ENCODE measurements at places on chromosomes 16 and 17. TPM values are rescaled to one million over a fixed set of nuclear protein-coding genes. Genes with fewer than 3 reads are reported as not detected.
A peak's percentile ranks its signal among the peaks of the same experiment; 100 is the strongest.

DNA sequence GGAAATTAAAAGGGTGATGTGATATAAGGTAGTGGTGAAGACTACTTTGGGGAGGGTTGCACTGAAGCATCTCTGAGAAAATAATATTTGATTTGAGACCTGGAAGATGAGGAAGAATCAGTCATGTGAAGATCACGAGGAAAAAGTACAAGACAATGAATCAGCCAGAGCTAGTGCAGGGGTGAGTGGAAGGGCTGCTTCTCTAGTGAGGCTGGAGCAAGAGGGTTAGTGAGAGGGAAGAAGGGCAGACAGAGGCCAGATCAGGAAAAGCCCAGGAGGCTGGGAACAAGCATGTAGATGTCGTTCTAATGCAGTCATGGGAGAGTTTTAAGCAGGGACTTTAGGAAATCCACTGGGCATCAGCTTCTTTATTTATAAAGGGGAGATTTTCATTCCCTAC is 504.2 kb upstream of the SALL1 start:
- no peak overlapping the region for H3K4me3 ChIP-seq
- DNase-seq = no peak
- H3K36me3 ChIP-seq = no peaks in the 10 kb centered on the region
- no peaks in the 10 kb centered on the region for H3K27me3 ChIP-seq
- no peak overlapping the region for H3K27ac ChIP-seq
- no peaks in the 10 kb centered on the region for H3K4me1 ChIP-seq

TM4SF5 gene
- total RNA-seq = not detected

KRT31 gene
- total RNA-seq = not detected

- no peaks in the 10 kb centered on the region for H3K27me3 ChIP-seq
- peak overlapping the region; percentile 90 for H3K27ac ChIP-seq
- H3K36me3 ChIP-seq = no peaks in the 10 kb centered on the region
- H3K4me3 ChIP-seq = no peak overlapping the region
These were observed 4.8 kb downstream of the METRNL start for GRCh38 chr17:83084214-83084613.

DNA sequence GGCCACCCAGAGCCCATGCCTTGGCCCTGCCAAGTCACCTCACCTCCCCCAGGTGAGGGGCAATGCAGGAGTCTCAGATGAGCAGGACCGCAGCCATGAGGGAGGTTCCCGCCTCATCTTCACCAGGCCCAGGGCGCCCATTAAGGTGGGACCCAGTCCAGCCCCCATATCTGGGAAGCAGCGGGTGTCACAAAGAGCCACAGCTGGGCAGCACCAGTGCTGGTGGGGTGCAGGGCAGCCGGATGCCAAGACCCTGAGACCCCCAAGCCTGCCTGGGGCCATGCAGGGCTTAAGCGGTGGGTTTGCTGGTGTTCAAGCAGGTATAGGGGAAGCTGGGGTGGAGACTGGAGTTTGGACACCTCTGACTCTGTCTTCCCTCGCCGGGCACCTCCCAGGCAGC is 237.8 kb upstream of the GSE1 start:
- DNase-seq = peak; percentile 43
- H3K27ac ChIP-seq = no peak overlapping the region
- H3K36me3 ChIP-seq = no peaks in the 10 kb centered on the region
- H3K4me3 ChIP-seq = no peak overlapping the region
- peaks cover 26% of the 10 kb centered on the region for H3K4me1 ChIP-seq

- H3K4me3 ChIP-seq = no peak overlapping the region
- H3K27ac ChIP-seq = no peak overlapping the region
- no peaks in the 10 kb centered on the region for H3K27me3 ChIP-seq
- H3K36me3 ChIP-seq = no peaks in the 10 kb centered on the region
- DNase-seq = no peak
These were observed 34.9 kb downstream of the GNAO1 start for GRCh38 chr16:56226187-56226586.

GNAO1 gene
- total RNA-seq = 2.7 TPM

OVCA2 gene
- total RNA-seq = 20.1 TPM

DNA sequence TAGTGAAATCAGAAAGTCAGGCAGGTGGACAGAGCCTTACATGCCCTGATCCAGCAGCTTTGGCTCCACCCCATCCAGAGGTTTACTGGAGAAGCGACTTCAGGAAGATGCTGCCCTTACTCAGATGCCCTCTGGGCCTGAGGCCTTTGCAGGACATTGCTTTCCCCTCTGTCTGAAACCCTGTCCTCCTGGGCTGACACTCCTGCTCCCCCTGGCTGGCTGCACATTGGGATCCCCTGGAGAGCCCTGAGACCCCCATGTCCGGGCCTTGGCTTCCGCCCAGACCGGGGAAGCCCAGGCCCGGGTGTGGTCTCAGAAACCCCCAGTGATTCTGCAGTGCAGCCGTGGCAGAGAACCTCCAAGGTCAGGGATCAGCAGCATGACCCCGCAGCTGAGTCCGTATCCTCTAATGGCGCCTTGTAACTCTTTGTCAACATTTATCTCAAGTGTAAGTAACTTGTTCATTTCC is 36.6 kb downstream of the BCO1 start:
- H3K27ac ChIP-seq = no peak overlapping the region
- H3K27me3 ChIP-seq = no peaks in the 10 kb centered on the region
- no peaks in the 10 kb centered on the region for H3K4me1 ChIP-seq
- DNase-seq = no peak
- H3K4me3 ChIP-seq = no peak overlapping the region
- no peaks in the 10 kb centered on the region for H3K36me3 ChIP-seq

DNA sequence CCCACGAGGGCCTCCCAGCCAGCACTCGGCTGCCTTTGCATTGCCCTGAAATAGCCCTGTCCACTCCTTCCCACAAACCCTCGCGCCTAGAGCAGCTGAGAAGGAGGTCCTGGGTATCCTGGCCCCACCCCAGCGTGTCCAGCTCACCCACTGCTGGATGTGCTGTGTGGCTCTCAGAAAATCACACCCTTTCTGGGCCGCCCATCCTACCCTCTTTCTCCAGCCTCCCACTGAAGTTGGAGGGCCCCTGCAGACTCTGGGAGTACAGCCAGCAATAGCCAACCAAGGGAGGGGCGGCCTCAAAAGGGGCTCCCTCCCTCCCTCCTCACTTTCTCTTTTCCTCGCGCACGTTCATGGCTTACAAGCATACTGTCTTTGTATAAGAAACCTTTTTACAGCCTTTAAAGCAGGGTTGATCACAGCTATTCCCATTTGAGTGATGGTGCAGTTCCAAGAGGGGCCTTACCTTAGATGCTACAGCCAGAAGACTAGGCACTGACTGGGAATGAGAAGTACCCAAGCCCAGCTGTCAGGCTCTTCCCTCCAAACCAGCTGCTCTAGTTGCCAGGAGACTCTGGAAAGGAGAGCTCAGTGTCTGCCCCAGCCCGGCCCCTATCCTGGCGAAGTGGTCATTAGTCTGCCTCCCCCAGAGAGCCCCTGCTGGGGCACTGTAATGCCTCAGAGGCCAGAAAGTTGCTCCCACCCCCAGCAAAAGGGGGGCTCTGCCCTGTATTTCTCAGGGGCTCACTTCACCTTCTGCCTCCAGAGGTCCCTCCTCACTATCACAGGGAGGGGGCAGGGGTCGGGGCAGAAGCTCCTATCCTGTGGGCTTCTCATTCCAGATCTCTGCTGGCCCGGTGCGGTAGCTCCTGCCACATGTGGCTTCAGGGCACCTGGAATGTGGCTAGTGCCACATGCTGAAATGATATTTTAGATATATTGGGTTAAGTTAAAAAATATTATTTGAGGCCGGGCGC is 38.1 kb downstream of the DCAKD start:
- no peaks in the 10 kb centered on the region for H3K36me3 ChIP-seq
- no peaks in the 10 kb centered on the region for H3K27me3 ChIP-seq
- peaks cover 2% of the 10 kb centered on the region for H3K4me1 ChIP-seq
- no peak overlapping the region for H3K27ac ChIP-seq

DNA sequence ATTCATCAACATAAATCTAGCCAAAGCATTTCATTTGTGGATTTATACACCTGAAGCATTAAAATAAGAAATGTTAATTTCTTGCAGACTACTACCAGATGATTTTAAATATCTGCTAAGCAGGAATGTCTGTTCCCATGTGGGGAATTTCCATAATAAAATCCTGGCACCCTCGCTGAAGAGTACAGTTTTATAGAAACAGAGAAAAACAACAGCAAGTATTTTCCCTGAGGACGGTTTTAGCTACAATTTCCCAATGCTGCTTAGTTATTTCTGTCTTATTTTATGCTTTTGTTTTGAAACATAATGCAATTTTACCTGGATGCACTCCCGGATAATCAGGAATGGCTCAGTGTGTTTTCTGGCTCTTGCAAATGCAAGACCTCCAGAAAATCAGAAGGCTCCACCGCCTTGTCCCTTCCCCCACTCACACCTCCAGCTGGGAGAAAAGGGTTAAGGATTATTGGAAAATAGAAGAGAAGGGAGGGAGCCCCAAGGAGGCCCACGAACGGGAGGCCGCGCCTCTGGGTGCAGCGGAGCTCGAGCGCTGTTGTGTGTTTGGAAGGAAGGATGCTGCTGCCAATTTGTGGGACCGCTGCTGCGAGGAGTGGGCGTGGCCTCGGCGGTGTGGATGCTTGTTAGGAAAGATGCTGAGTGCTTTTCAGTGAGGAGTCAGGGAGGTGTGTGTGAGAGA is at the start of gene CNTNAP4:
CNTNAP4 (plus strand) TSS at position 657 of the 694 bp plus-strand sequence. CDS start 262 bp downstream, outside the sequence.
- H3K4me1 ChIP-seq = no peaks in the 10 kb centered on the region
- no peak within 1 kb of the TSS for H3K4me3 ChIP-seq
- no peaks in the 10 kb centered on the region for H3K27me3 ChIP-seq
- no peaks in the 10 kb centered on the region for H3K36me3 ChIP-seq
- H3K27ac ChIP-seq = no peak within 1 kb of the TSS

GRCh38 chr16:71966932-71967331 is 33.3 kb downstream of the PKD1L3 start:
- H3K4me3 ChIP-seq = no peak overlapping the region
- H3K27me3 ChIP-seq = no peaks in the 10 kb centered on the region
- no peak overlapping the region for H3K27ac ChIP-seq
- H3K4me1 ChIP-seq = no peaks in the 10 kb centered on the region
- H3K36me3 ChIP-seq = no peaks in the 10 kb centered on the region

- DNase-seq = no peak
- no peaks in the 10 kb centered on the region for H3K27me3 ChIP-seq
- peaks cover 9% of the 10 kb centered on the region for H3K36me3 ChIP-seq
- H3K4me3 ChIP-seq = no peak overlapping the region
- no peak overlapping the region for H3K27ac ChIP-seq
These were observed 19.8 kb downstream of the SLC7A5 start for GRCh38 chr16:87849419-87850008.

DNAH17 gene
- 4.6 TPM for total RNA-seq

HSD11B2 gene
- 0.78 TPM for total RNA-seq

CACNG1 gene
- not detected for total RNA-seq

DNA sequence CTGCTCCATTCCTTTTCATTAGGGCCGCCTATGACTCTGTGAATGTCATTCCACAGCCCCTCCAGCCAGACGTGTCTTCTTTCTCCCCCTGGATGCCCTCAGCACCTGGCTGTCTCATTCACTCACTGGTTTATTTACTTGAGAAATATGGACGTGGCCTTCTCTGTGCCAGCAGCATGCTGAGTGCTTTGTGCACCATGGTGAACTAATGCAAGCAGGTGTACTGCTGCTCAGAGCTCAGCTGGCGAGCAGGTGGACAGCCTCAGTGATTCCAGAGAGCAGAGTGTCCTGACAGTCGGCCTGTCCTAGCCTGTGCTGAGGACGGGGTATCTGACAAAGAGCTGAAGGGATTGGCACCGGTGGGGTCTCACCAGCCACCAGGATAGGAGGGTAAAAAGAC is 96.7 kb downstream of the GNAO1 start:
- H3K27ac ChIP-seq = no peak overlapping the region
- no peak overlapping the region for H3K4me3 ChIP-seq
- no peaks in the 10 kb centered on the region for H3K4me1 ChIP-seq
- H3K27me3 ChIP-seq = no peaks in the 10 kb centered on the region
- H3K36me3 ChIP-seq = no peaks in the 10 kb centered on the region

GRCh38 chr17:29880031-29880430 is 50.0 kb downstream of the SSH2 start:
- no peaks in the 10 kb centered on the region for H3K36me3 ChIP-seq
- no peaks in the 10 kb centered on the region for H3K27me3 ChIP-seq
- DNase-seq = no peak
- H3K4me1 ChIP-seq = no peaks in the 10 kb centered on the region
- no peak overlapping the region for H3K4me3 ChIP-seq
- no peak overlapping the region for H3K27ac ChIP-seq

- no peak overlapping the region for H3K4me3 ChIP-seq
- no peak overlapping the region for H3K27ac ChIP-seq
- DNase-seq = no peak
- no peaks in the 10 kb centered on the region for H3K4me1 ChIP-seq
- no peaks in the 10 kb centered on the region for H3K36me3 ChIP-seq
These were observed 267.4 kb upstream of the PSMD7 start for GRCh38 chr16:74029115-74029792.

TMEM204 gene
- 52.7 TPM for total RNA-seq

All from upper lobe of left lung (tissue), 6 donors.